ENCODE measurements at places on chromosomes 16 and 17.

DNA sequence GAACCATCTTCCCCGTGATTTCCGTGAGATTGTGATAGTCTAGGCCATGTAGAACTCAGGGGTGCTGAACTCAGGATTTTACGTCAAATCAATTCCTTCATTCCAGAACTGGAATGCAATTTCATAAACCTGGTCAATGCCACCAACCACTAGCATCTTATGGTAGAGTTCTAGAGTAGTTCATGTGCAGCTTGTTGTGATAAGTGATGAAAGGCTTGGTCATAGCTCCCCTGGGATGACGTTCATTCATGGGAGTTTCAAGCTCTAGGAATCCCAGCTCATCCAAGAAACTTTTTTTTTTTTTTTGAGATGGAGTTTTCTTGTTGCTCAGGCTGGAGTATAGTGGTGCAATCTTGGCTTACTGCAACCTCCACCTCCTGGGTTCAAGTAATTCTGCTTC, 3.7 kb upstream of the DPEP2 start:
- DNase-seq = no peak

DNA sequence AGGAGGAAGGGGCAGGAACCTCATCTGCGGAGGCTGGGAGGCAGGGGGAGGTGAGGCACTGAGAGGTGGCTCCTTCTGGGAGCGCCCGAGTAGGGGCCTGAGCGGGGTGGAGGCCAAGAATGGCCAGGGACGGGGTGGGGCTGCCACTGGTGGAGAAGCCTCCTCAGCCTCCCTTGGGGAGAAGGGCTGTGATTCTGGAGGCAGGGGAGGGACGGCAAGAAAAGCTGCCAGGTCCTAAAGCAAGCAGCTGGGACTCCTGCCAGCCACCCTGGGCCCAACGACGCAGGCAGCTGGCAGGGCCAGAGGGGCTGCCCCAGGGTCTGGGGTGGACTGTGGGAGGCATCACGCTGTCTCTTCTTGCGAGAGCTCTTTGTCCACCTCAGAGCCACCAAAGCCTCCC, 12.7 kb upstream of the MLKL start:
- DNase-seq = no peak

GRCh38 chr17:80692931-80693467, 148.4 kb downstream of the RPTOR start:
- DNase-seq = no peak

DNA sequence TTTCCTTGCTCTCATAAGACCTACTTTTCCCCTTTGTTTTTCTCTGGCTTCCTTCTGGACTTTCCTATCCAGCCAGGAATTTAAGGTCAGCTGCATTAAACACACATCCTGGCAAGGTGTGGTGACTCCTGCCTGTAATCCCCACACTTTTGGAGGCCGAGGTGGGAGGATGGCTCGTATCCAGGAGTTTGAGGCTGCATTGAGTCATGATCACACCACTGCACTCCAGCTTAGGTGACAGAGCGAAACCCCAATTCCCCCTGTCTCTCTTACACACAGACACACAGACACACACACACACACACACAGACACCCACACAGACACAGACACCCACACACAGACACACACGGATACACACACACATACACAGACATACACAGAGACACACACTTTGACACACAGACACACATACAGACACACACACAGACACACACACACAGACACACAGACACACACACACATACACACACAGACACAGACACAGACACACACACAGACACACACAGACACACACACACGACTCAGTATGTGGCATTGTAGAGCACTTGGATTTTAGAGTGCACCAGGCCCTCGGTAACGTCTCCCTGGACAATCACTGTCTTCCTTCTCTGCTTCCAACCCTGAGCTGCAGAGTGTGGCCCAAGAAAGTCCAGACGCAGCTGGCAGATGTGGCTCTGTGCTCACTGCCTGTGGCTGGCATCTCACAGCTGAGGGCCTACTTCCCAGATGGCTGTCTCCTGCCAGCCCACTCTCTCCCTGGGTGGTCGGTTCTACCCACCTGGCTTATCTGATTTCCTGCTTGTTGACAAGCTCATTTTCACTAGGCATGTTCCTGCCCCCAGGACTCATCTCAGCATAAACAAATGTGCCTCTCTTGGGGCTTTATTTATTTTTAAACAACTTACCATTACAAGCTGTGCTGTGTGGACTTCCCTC, 39.0 kb downstream of the NLRP1 start:
- DNase-seq = no peak

- DNase-seq = no peak
These were observed 743.1 kb downstream of the KCNJ18 start for GRCh38 chr17:22435231-22435974.

DNA sequence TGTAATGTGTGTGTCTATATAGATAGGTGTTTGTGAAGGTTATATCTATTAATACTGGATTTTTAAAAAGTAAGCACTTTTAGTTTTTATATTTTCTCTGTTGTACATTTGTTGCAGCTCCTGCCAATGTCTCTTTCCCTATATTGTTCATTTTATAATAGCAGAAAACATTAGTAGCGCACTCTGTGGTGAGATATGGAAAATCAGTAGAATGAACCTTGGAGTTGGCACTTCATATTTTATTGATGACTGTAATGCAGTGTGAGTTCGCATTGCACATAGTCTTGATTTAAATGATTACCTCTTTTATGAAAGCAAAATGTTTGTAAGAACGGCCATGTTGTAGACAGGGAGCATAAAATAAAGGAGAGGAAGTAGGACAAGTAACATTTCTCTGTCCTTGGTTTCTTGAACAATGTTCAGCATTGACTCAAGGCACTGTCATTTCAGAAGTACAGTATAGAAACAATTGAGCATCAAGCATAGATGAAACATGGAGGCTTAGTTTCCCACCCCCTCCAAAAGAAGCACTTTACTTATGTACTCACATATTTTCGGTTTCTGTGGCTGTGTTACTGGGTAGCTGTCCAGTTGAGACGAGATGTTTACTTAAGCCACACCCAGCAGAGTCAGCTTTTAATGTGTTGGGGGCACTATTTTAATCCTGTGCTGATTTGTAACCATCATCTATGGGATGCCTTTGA, 74.0 kb downstream of the TANC2 start:
- no peak for DNase-seq

GRCh38 chr17:7961421-7961820, 29.4 kb downstream of the CNTROB start:
- no peak for DNase-seq

DNA sequence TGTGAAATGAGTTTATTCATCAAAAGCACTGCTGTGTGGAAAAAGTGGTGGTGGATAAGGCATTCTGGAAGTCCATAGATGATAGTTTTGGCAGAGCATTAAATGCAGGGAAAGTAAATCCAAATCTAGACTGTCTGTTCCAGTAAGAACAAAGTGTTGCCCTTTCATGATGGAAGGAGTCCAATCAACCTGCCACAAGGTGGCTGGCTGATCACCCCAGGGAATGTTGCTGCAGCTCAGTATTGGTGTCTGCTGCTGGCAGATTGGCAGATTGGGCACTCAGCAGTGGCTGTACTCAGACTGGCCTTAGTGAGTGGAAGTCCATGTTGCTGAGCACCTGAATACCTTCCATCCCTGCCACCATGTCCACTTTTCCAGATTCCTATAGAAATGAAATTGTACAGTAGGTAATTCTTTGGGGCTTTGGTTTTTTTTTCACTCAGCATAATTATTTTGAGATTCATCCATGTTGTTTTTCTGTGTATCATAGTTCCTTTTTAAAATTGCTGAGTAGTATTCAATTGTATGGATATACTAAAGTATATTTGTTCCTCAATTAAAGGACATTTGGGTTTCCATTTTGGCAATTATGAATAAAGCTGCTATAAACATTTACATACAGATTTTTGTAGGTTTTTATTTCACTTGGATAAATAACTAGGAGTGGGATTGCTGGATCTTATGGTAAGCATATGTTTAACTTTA, 14.3 kb downstream of the DYNLL2 start:
- no peak for DNase-seq

DNA sequence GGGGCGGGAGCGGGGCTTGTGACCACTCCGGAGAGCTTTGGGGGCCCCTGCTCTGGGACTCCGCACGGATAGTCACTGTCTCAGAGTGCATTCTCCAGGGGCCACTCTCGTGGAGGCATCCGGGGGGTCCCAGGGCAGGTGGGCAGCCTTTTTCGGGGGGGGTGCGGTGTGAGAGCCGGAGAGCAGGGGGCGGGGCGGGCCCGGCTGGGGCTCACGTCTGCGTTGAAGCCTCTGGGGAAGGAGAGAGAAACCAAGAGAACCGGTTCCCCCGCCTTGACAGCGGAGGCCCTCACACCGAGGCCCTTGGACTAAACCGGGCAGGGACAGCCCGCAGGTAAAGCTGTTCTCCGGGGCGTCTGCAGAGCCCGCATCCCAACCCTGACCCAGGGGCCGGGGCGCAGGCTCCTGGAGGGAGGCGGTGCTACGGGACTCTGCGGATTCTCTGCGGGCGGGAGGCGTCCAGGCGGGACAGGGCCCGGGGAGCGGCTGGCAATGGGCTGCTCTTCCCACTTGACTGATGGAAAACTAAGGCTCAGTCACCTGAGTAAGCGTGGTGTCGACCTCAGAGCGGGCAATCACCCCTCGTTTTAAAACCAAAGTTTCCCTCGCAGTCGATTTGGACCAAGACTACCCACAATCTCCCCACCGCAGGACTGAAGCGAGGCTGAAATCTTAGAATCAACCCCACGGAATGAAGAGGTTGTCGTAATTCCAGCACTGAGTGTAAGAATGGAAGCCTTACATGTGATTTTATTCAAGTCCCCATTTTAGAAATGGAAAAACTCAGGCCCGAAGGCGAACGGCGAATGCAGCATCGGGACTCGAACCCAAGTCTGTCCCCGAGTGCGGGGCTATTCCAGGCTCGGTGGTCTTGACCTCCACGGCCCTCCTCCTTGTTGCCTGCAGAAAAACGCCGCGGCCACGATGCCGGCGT, 49.6 kb upstream of the AMZ2 start:
- DNase-seq = no peak

GRCh38 chr16:2278272-2278608, 10.3 kb upstream of the RNPS1 start:
- DNase-seq = no peak

DNA sequence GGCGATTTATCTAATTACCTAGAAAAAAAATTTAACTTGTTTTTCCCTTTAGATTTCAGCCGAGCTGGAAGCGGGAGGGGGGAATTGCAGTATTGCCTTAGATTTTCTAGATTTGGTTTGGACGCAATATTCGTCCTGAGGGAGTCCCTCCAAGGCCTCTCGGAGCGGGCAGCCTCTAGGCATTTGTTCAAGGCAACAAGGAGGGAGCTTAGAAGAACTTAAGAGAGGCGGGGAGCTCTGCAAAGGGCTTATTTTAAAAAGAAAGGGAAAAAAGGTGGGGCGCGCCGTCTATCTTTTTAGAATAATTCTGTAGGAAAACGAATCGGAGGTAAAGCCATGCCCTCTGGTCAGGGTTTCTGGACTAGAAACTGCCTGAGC, 407 bp upstream of the TMEM94 start:
- DNase-seq = no peak

GRCh38 chr17:79664930-79665737, 54.3 kb upstream of the RBFOX3 start:
- DNase-seq = no peak

GRCh38 chr16:48284772-48285409, 37.6 kb upstream of the ABCC11 start:
- DNase-seq = peak; percentile 11

DNA sequence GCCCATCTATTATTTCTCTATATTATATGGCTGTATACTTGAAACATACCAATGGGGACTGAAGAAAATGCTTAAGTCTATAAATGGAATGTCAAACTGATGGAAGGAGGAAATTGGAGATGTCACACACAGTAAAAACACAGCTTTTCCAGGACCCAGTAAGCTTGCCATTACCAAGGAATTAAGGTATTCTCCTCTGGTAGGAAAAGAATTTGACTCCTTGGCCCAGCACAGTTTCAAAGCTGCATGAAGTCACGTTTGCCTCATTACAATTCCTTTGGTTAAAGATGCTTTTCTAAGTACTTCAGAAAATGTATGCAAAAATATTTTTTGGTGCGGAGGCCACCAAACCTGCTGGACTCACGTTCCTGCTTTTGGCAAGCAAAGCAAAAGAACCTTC, 48.5 kb downstream of the CDH13 start:
- DNase-seq = no peak

GRCh38 chr17:45092911-45093430, 31.9 kb downstream of the NMT1 start:
- no peak for DNase-seq

DNA sequence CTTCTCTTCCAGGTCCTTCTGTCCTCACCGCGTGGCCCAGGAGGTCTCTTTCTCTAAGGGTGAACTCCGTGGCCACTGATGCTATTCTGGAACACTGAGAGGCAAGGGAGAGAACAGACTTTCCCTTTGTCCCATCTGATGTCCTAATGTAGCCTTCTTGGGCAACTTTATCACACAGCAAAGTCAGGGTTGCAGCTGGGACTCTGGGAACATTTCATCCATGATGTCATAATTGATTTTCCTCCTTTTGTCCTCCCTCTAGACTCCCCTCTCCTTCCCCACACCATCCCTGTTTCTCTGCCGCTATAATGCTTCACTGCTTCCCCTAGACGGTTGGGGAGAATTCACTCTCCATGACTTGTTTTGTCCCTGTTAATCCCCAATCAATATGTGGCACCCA, 201.0 kb downstream of the SHISA9 start:
- DNase-seq = no peak

GRCh38 chr16:47129755-47130435, 13.8 kb downstream of the NETO2 start:
- no peak for DNase-seq

- DNase-seq = no peak
These were observed 44.8 kb upstream of the MED13 start for GRCh38 chr17:62109924-62110323.

DNA sequence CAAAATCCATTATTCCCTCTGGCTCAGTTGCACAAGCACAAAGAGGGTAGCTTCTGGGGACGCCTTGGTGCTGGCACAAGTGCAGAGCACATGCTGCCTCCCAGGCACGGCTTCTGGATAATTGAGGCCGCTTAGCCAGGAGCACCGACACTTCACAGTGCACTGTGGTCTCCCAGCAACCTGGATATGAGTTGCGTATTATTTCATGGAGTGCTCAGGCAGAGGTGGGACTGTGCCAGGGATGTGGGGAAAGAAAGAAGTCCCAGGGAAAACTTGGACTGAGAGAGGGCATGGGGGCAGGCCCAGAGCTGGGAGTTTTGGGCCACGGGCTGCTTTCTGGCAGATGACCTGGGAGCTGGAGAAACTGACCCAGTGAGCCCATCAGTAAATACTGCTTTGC, 37.5 kb downstream of the MPRIP start:
- DNase-seq = no peak

DNA sequence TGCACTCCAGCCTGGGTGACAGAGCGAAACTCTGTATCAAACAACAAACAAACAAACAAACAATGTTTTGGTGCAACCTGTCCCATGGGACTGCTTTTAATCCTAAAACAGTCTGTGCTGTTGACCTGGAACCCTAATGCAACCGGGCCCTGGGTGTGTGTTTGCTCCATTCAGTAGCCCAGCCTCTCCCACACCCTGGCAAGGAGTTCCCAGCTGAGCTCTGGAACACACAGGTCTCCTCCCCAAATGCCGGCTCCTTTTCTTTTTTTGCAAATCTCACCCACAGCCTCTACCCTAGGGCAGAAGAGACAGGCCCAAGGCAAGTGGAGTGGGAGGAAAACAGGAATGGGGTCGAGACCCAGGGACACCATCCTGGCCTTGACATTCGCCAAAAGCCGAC, 29.8 kb upstream of the RASD1 start:
- DNase-seq = no peak

- DNase-seq = no peak
These were observed 705 bp upstream of the CDRT4 start for GRCh38 chr17:15468126-15468525.

GRCh38 chr16:80923356-80923755, 83.3 kb downstream of the CMC2 start:
- no peak for DNase-seq

- DNase-seq = no peak
These were observed 505.3 kb downstream of the HAPSTR1 start for GRCh38 chr16:9596788-9597187.

Data from CD4-positive, alpha-beta T cell treated with Interleukin-10 for 1 hour (primary cell).